ENCODE measurements at places on chromosomes 11 and 22.

DNA sequence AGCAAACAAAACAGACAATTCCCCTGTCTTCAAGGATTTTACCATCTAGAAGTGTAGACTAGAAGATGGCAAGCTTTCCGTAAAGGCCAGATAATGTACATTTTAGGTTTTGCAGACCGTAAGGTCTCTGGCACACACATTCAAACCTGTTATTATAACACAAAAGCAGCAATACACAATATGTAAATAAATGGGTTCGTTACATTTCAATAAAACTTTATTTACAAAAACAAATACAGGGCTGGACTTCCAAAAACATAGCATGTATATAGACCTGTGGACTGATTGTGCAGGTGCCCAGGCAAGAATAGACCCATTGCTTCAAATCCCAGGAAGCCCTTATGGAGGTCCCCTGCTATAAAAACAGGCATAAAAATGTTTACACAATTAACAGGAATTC, 27.1 kb upstream of the MS4A6A start:
- no peak for DNase-seq

DNA sequence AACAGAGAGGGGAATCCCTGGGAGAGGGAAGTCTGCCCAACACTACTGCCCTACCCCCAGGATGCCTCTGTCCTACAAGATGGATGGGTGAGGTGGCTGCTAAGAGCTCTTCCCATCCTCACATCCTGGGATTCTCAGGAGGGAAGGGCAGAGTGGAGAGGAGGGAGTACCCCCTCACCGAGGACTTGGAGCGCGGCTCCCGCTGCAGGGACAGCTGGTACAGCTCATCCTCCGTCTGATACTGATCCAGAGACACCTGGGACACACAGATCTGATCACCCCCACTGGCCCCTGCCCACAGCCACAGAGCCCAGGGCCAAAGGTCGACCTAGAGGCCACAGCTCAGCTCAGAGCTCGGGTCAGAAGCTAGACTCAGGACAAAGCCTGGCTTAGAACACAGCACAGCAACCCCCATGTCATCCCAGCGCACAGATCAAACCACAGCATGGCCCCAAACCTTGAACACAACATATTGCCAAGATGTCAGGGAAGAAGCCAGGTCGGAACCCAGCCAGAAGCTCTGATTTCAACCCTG, 8.2 kb downstream of the RASGRP2 start:
- no peak for DNase-seq

DNA sequence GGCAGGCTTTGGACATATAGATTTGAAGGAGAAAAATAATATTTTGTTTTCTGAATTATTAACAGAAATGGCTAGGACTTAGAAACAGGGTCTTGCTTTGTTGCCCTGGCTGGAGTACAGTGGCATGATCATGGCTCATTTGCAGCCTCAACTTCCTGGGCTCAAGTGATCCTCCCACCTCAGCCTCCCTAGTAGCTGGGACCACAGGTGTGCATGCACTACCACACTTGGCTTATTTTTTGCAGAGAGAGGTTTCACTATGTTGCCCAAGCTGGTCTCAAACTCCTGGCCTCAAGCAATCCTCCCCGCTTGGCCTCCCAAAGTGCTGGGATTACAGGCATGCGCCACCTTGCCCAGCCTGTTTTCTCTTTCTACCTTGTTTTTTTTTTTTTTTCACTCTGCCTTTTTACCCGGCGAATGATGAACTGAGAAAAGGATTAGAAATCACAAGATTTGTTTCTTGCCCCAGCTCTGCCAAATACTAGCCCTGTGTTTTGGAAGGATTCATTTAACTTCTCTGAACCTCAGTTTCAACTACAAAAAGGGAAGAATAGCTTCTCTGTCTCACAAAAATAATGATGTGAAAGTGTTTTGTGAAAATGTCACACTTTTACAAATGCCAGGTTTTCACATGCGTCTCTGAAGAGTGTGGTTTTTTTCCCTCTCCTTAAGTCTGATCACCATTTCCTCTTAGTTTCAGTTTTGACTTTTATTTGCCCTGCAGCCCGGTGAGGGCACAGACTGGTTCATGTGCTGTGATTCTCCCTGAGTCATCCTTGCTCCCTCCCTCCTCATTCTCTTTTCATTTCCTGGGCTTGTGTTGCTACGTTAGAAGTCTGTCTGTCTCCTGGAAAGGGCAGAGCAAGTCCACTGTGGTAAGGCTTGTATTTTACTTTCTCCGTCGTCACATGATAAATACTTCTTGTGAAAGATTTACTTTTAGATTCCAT, 67.7 kb downstream of the BCL2L13 start:
- DNase-seq: no peak

- DNase-seq: no peak
Observed at GRCh38 chr11:123135863-123136446, 59.1 kb downstream of the CLMP start.

DNA sequence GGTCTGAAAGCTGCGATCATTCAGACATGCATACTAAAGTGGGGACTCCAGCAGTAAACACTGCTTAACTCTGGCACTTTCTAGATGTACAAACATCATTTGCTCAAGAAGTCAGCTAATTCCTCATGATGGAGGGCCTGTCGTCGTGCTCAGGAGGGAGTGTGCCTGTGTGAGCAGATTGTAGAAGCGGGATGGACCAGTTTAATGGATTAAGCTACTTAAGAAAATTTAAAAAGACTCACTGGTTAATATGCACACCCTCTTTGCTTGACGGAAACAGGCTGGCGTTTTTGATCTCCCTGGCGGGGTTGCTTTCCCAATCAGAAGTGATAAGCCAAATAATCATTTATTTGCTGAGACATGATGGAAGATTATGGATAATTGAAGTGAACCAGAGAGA, 79.0 kb downstream of the LDLRAD3 start:
- DNase-seq: no peak

GRCh38 chr11:43735961-43736360, 55.4 kb downstream of the HSD17B12 start:
- no peak for DNase-seq
